SJSA1 (cell line): ENCODE measurements at places on chromosomes 3 and 15. TPM values are rescaled to one million over a fixed set of nuclear protein-coding genes. Genes with fewer than 3 reads are reported as not detected.

GRCh38 chr3:29475854-29476253 lies 195.0 kb downstream of the RBMS3 start:
- DNase-seq: no peak

DNA sequence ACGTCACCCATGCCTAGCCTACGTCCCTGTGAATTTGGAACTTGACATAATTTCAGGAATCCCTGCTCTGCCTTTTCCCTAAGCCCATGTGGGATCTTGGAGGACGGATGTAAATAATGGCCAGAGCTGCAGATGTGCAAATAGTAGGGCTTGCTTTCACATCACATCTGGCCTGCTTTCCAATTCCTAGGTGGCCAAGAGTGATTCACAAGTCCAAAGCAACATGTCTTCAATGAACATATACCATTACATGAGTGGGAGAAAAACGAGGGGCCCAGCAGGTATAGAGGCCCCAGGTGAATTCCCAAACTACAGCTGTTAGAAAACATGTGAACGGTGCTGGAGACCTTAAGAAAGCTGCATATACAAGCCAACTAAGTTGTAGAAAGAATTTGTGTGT lies 214.6 kb downstream of the MAGI1 start:
- DNase-seq: no peak

GRCh38 chr3:38834110-38834509 lies 18.1 kb upstream of the SCN10A start:
- peak; percentile 85 for DNase-seq

DNA sequence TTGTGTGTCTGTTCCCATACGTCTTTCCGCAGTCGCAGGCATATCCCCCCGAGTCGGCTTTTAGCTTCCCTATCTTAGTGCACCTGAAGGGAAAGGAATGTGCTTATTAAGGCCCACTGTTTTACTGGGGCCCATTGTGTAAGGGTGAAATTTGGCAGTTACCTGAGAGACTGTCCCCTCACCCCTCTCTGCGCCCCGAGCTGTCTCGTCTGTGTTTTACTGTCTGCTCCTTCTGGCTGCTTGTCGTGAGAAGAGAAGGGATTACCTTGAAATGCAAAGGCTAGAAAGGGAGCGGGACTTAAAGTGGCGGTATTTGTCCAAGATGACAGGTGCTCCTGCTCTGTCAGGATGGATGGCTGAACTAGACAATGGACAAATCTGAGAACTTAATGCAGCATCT lies 233.0 kb upstream of the POU1F1 start:
- DNase-seq: no peak

DNA sequence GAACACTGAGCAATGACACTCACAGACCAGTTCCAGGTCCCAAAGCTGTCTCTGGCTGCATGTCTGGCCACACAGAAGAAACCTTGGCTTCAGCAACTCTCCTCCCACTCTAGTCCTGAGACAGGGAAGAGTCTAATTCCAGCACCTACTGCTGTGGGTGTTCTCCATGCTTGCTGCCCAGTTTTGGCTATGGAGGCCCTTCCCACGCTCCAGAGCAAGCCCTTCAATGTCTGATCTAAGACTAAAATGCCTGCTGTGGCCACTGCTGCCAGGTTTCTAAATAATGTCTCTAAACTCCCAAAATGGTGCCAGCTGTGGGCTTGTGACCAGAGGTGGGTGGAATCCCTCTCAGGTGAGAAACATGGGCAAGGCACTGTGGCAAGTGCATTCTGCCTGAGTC lies 531.3 kb downstream of the GRM7 start:
- DNase-seq: no peak

DNA sequence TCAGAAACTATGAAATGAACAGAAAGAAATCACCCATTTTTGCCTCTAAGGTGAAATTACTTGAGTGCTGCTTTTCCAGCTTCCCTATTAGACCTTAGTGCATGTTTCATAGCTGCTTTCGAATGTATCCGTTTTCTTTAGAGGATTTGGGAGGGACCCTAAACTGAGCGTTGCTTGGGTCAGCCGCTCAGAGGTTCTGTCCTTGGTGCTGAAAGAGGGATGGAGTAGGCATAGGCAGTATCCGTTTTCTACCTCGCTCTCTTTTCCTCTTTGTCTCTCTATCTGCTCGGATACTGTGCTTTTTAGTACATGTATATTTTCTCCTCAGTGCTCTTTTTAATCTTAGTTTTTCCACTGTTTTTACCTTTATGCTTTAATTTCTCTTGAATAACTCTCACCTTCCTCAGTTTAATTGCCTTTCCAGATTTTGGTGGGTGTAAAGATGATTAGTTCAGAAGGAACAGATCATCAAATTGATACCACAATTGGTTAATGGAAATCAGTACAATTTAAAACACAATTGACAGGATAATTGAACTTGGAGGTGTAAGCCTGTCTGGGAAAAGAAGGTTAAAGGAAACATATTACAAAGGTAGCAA lies at the start of gene DRD3:
TSS of gene DRD3 (minus strand) at position 283 of the 599 bp plus-strand sequence. CDS start 7,060 bp downstream, outside the sequence.
- peak; percentile 2 for DNase-seq

- no peak for DNase-seq
Observed at GRCh38 chr3:119796785-119797184, 14.9 kb downstream of the NR1I2 start.

The WHAMM gene
- 4.7 and 4.8 TPM in 2 replicates for total RNA-seq

GRCh38 chr3:126201168-126201567 lies 20.8 kb upstream of the ALDH1L1 start:
- no peak for DNase-seq

DNA sequence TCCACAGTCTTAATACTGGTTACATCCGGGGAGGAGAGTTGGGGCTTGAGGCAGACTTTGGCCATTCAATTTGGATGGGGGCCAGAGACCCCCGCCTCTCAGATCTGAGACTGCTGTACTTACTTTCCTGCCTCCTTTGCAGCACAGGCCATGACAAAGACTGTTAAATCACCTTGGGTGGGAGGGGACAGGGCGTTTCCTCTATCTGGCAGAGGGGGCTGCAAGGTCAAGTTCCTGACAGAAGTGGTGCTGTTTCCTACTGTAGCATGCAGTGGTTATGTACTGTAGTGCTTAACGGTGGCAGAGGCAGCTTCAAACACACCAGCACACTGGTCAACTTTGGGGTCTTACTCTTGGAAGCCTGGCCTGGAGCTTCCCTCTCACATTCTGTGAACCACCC lies 261.2 kb upstream of the LRRFIP2 start:
- no peak for DNase-seq

- DNase-seq: no peak
Observed at GRCh38 chr3:76969996-76970615, 69.8 kb upstream of the ROBO2 start.

DNA sequence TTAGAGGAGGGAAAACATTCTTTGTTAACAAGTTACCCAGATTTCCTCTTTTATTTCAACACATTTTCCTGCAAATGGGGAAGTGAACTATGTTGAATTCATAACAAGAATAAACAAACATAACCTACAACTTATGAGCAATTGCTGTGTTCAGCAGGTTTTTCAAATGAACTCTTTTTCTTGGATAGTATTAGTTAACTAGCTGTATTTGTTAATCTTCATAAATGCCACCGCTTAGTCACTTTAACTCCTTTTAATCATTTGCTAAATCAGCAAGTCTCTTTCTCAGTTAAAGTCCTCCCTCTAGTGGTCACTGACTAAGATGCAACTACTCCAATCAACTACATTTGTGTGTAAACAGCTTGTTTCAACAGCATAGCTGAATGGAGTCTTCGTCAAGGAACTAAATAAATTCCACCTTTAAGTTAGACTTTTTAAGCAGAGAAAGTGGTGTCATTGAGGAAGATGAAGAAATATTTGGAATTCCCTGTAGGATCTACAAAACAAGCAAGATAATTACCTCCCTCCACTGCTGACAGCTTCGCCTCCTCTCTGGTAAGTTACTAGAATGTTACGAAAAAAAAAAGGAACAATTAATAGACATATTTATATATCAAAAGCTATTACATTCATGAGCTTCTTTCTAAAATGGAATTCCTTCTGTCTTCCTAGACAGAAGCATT lies 1122.0 kb downstream of the ROBO1 start:
- DNase-seq: no peak

GRCh38 chr3:185729337-185730055 lies 95.3 kb downstream of the IGF2BP2 start:
- DNase-seq: no peak

The TMCO5A gene
- total RNA-seq: not detected in 2 replicates

- no peak for DNase-seq
Observed at GRCh38 chr3:127486321-127486944, 104.1 kb downstream of the TPRA1 start.

DNA sequence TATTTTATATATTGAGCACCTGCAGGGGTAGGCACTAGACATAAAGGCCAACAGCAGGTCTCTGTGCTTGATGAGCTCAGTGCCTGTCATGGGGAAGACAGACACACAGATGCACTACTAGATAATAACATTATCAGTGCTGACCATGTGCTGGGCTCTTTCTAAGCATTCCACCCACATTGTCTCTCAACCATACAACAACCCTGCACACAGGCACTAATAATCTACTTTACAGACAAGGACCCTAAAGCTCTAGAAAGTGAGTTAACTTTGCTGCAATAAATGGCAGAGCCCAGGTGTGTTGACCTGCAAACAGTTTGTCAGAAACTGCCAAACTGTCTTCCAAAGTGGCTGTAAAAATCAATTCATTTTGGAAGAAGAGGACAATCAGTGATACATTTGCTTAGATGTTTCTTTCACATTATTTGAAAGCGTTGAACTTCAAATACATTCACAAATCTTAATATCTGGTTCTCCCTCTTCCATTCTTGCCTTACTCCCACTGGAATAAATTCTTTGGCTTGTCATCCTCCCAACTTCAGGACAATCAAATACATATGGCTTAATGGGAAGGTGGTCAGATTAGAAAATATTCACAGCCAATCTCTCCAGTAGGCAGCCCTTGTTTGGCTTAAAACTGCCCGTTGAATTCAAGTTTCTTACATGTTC lies 11.0 kb upstream of the PP2D1 start:
- DNase-seq: no peak

The SEMA5B gene
- not detected in 2 replicates for total RNA-seq

GRCh38 chr3:2303566-2303965 lies 204.9 kb downstream of the CNTN4 start:
- DNase-seq: no peak

The CADM2 gene
- total RNA-seq: not detected in 2 replicates

- no peak for DNase-seq
Observed at GRCh38 chr3:19183584-19183983, 35.3 kb downstream of the KCNH8 start.

The NOP10 gene
- 248 and 300 TPM in 2 replicates for total RNA-seq

DNA sequence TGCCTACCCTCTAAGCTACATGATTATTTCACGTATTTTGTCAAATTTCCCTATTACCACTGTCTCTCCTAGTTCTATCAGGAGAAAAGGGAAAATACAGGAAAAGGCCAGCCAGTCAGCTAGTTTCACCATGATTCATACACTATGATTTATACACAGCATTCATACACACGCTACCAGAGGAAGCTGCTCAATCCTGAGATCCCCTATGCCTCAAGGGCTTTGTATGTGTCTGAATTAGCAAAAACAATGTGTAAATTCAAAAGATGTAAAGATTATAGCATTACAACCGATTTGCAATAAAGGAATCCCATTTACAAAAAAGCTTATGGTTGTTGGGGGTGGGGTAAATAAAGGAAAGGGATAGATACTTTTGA lies 3.1 kb upstream of the ACKR4 start:
- peak; percentile 78 for DNase-seq

GRCh38 chr3:177352424-177352823 lies 155.1 kb upstream of the TBL1XR1 start:
- no peak for DNase-seq

The LRRC34 gene
- not detected in 2 replicates for total RNA-seq
